ENCODE measurements at places on chromosomes 7 and 10.
A peak's percentile ranks its signal among the peaks of the same experiment; 100 is the strongest.

GRCh38 chr7:2007551-2007950 lies 225.2 kb downstream of the MAD1L1 start:
- DNase-seq, result peak; percentile 5

GRCh38 chr7:129862682-129863081 lies 90.1 kb downstream of the UBE2H start:
- DNase-seq, result no peak

- no peak for DNase-seq
Observed at GRCh38 chr7:36875794-36876193, 151.5 kb upstream of the AOAH start.

DNA sequence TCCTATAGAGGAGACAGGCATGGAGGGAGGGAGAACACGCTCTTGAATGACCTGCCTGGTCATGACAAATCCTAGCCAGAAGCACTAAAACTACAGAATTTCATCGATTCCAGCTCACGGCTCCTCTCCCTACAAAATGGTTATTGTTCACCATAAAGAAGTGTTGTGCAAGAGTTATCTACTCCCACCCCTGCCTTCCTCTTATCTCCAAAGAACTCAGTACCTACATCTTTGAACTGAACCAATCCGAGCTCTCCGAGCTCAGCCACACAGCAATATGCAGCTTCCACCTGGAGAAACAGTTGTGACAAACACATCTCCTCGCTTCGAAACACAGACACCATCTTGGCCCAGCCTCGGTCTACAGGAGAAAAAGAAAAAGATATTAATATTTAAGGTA lies 26.9 kb upstream of the TMEM213 start:
- no peak for DNase-seq

DNA sequence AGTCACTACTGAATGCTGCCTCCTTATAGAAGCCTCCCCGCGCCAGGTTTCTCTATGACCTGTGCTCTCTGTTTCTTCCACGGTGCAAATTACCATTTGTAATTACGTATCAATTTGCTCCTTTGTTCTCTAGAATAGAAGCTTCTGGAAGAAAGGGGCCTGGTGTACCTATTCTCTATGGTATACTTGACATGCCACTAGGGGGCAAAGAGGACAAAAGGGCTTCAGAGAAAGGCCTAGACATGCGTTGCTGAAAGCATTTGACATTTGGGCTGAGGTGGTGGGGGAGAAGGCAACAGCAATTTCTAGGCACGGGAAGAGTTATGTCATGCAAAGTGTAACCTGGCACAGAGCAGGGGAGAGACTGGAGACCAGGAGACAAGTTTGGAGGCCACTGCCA lies 148.7 kb downstream of the WDR11 start:
- DNase-seq, result no peak

DNA sequence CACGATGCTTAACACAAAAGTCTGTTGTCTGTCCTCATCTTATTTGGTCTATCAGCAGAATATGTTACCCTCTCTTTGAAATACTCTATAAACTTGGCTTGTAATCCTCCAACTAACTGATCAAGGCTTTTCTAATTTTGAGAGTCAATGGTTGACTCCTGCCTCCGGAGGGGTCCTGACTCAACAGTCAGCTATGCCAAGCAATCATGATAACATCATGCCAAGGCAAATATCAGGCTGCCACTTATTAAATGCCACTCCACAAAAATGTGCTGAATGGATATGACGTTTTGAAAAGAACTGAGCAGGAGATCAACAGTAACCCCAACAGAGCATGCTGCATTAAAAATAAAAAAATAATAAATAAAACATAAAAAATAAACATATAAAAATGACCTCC lies 116.1 kb downstream of the PARD3 start:
- no peak for DNase-seq

DNA sequence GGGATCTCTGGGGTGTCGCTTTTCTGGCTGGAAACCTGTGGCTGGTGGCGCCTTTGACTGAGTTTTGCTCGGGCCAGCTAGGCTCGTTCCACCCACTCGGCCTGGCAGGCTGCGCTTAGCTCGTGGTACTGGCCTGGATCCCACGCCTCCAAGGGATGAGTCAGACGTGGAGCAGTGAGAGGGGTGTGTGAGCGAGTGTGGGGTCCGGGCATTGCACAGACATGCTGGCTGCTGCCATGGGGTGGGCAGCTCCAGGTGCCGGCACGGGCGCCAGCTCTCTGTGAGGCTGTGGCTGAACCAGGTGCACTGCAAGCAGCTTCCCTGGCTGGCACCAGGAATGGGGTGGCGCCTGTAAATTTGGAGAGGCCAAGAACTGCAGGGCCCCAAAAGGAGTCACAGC lies 63.1 kb upstream of the CACNA2D1 start:
- DNase-seq, result no peak

GRCh38 chr7:118286131-118286530 lies 61.6 kb downstream of the ANKRD7 start:
- no peak for DNase-seq

- DNase-seq, result no peak
Observed at GRCh38 chr7:28976022-28976421, 17.9 kb upstream of the TRIL start.

DNA sequence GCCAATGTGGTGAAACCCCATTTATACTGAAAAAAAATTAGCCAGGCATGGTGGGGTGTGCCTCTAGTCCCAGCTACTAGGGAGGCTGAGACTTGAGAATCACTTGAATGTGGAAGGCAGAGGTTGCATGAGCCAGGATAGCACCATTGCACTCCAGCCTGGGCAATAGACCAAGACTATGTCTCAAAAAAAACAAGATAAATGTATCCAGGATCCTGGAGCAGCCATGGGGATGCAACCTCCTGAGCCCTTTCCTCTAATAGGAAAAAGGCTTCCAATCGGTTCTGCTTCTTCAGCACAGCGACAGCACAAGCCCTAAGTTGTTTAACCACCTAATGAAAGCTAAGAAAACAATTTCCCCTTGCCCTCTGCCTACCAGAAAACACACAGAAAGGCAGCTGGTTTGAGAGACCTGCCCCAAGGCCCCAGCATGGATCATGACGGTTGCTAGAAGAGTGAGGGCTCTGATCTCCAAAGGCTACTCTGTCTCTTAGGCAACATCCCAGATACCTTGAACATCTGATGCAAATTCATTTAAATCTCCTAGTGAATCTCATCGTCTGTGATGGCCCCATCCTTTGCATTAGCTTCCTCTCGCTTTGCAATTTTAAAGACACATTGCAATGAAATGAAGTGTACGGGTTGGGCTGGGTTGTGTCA lies 220.8 kb downstream of the ARHGAP21 start:
- no peak for DNase-seq

DNA sequence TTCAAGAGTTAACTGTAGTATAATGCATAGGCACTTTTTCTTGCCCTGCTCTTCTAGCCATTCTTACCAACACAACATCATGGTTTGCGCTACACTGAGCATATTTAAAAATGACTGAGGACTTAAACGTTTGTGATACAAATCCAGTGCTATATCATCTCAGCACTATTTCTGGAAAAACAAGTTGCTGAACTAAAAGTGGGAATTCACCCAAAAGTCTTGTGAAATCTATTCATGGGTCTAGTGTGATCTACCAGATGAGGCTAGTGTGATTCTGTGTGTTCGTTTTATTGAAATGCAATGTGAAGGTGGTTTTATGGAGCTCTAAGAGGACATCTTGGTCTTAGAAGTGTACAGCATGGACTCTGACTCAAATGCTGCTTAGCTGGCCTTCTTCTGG lies 584.6 kb upstream of the POM121L12 start:
- no peak for DNase-seq

DNA sequence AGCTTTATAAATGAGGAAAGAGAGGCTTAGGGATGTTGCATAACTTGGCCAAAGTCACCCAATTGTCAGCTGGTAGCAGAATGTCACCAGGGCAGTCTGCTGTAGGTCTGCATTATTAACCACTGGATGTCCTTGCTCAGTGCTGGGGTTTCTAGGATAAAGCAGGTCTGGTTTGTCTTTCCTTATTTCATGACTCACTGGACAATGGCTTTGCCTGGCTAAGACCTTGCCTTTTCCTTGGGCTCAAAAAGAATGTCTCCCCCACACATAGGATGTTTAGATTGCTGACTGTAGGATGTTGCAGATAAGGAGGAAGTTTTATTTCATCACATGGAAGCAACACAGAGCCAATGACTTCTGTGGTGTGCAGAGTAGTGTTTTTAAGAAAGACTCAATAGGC lies 29.4 kb downstream of the WDFY4 start:
- DNase-seq, result no peak

GRCh38 chr7:131244259-131244852 lies 83.3 kb upstream of the MKLN1 start:
- DNase-seq, result peak; percentile 26

GRCh38 chr7:116952635-116953371 lies 498 bp upstream of the ST7 start:
- no peak for DNase-seq

- no peak for DNase-seq
Observed at GRCh38 chr10:124145109-124145870, 51.9 kb upstream of the CHST15 start.

DNA sequence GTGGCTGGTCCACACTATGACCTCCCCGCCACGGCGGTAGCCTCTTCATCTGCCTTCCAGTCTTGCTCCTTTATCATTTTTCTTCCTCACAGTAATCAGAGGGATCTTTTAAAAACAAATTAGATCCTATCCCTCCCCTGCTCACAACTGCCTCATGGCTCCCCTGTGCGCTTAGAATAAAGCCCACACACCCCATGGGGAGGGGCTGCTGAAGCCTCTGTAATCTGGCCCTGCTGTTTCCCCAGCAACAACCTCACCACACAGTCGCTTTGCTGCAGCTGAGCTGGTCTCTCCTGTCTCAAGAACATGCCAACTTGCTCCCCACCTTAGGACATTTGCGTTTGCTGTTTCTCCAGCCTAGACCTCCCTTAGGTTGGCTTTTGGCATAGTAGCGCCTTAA lies 41.0 kb downstream of the SP8 start:
- DNase-seq, result no peak

- no peak for DNase-seq
Observed at GRCh38 chr7:83769407-83769806, 120.5 kb upstream of the SEMA3E start.

DNA sequence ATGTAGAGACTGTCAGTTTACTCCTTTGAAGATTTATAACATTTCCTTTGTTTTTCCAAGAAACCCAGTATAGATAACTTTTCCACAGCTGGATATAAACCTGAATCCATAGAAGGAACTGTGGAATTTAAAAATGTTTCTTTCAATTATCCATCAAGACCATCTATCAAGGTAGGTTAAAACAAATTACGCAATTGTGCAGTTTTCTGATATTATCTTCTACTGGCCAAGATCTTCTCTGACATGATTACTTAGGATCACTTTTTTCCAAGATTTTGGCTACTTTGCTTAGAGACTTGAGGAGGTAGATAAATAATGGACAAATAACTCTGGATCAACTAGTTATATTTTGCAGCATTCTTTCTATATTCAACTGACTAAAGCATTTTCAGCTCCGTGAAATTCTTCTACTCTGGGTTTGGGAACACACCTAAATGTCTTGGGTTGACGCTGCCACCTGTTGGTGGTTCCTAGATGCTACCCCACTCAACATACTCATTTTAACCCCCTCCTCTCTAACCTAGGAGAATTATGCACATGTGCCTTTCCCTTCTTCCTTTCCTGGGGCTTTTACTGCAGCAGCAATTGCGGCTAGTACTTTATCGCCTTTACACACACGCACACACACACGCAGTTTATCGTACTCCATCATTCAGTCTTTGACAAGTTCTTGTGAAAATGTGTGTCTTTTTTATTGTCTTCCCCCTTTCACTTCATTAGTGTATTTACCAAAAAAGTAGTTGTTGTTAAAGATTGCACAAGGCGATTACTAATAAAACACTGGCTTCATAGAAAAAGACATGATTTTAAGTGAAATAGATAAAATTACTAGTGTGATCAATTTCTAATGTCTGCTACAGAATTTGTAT lies 32.7 kb downstream of the ABCB5 start:
- no peak for DNase-seq

- no peak for DNase-seq
Observed at GRCh38 chr7:46213154-46213537, 292.1 kb upstream of the IGFBP3 start.

DNA sequence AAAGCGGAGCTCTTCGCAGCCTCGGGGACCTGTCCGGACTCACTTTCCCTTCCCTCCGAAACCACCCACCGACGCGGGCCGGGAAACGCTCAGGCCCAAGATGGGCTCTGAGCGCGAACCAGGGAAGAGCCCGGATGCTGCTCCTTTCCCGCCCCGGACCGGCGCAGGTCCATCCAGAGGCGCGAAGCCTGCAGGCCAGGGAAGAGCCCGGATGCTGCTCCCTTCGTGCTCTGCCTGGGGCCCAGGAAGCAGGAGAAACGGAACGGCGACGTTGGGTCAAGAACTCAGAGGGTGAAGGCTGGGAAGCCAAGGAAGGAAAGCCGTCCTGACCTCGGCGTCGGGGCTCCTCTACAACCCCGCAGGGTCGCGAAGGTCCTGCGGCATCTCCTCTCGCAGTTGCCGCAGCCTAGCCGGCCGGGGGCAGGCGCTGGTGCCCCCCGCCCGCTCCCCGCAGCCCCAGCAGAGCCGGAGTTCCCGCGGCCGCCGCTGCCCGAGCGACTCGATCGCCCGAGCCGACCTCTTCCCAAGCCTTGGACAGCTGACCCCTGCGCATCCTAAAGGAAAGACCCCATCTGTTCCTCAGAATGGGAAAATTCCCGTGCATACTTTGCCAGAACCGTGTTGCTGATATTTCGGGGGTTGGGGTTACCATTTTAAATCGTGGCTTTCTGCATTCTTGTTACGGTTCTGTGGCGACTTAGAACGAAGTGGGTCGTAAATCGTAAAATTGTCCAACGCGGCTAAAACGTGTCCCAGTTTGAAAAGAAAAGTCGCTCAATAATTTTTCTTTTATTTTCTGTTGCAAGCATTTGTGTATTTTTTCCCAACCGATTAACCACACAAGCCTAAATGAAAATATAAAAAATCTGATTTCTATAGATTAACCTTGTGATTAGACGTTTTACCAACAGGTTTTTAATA lies 7.5 kb downstream of the HOXA1 start:
- no peak for DNase-seq

GRCh38 chr10:1465993-1466764 lies 271.1 kb downstream of the ADARB2 start:
- no peak for DNase-seq

GRCh38 chr10:100634034-100634433 lies 98.3 kb downstream of the HIF1AN start:
- DNase-seq, result no peak

DNA sequence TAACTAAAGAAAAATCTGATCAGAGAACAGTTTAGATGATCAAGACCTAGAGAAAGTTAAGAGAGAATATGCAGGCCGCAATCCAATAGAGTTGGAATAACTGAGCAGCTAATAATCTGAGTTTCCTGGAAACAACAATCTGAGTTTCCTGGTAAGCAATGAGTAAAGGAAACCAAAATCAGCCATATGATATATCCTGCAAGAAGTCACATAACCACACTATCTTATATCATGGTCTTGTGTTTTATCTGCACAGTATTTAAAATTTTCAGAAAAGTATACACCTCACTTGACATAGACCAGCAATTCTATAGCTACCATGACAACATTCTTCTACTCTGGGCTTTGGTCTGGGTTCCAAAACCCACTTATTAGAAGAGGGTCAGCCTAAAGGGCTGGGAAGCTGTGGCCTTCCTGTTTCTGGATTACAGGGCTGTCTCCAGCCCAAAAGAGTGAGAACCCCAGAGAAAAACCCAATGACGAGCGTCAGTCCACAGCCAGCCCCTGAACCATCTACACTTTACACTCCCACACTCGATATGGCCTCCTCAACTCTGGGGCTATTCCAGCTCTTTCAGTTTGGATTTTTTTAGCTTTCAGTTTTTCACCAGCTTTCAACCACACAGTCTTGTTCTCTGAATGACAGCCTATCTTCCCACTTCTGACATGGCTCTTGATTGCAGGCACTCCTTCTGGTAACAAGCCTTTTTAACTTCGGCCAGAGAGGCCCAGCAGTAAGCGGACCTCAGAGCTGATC lies 110.4 kb downstream of the GLI3 start:
- DNase-seq, result no peak

GRCh38 chr10:119445311-119445934 lies 97.1 kb downstream of the RGS10 start:
- DNase-seq, result peak; percentile 84
